Tibial nerve (tissue), 4 donors: ENCODE measurements at places on chromosomes 7 and 10.
A peak's percentile ranks its signal among the peaks of the same experiment; 100 is the strongest.

DNA sequence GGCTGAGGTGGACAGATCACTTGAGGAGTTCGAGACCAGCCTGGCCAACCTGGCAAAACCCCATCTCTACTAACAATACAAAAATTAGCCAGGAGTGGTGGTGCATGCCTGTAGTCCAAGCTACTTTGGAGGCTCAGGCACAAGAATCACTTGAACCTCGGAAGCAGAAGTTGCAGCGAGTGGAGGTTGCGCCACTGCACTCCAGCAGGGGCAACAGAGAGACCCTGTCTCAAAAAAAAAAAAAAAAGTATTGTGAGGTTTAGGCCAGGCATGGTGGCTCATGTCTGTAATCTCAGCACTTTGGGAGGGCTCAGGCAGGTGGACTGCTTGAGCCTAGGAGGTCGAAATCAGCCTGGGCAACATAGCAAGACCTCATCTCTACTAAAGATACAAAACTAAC lies 16.0 kb downstream of the TET1 start:
- DNase-seq: no peak

DNA sequence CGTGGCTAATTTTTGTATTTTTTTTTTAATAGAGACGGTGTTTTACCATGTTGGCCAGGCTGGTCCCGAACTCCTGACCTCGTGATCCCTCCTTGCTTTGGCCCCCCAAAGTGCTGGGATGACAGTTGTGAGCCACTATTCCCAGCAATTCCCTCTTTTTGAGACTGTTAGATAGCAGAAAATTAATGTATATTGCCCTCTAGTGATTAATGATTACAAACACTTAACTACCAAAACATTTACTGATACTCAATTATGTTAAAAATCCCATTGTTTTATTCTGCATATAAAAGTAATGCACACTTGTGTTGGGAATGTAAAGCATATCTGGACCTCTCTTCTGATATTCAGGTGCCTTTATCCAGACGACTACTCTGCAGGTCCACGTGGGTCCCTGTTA lies 41.2 kb upstream of the COBL start:
- DNase-seq: no peak

DNA sequence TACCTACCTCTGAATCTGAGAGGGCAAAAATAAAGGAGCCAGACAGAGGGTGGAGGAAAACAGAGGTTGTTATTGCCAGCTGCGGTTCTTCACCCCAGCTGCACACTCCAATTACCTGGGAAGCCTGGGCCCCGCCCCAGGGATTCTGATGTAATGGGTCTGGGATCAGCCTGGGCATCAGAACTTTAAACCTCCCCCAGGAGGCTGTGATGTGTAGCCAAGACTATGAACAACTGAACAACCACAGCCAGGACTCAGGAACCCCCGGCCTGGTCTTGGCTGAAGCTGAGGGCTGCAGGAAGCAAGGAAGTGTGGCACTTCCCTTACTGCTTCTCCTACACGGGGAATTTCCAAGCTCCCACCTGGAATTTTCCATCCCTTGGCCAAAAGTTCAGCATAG lies 89.3 kb downstream of the HIP1 start:
- DNase-seq: no peak

GRCh38 chr7:158000160-158000559 lies 587.5 kb downstream of the PTPRN2 start:
- no peak for DNase-seq

GRCh38 chr10:26334232-26334931 lies 103.8 kb upstream of the APBB1IP start:
- no peak for DNase-seq

DNA sequence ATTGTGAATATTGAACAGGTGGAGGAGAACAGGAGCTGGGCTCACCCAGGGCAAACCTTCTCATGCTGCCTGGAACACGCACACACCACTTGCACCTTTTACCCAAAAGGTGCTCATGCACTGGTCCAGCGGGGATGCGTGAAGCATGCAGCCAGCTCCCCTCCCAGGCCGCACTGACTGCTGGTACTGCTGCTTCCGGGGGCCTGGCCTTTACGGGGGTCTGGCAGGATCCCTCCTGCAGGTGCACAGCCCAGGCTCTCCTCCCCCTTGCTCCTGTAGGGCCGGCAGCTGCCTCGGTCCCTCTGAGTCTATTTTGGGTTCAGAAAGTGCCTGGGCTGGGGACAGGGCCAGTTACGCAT lies 221.7 kb downstream of the DNAJB6 start:
- DNase-seq: no peak

- DNase-seq: no peak
Measured at GRCh38 chr10:91115618-91116390, 104.7 kb upstream of the PCGF5 start.

DNA sequence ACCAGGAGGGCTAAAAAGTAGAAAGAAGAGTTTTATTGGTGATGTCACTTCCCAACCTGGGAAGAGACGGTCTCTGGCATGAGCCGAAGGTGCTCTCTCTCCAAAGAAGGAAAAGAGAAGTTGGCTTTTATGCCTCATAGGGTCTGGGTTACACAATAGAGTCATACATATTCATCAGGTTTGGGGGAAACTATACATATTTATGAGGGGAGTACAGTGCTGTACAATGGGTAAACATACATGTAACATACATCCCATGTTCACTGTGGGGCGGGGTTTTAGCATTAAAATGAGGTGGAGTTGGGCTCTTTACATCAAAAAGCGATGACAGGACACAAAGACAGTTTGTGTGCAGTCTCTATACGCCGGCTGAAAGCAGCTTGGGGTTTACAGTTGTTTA lies 701.7 kb downstream of the TYW1 start:
- no peak for DNase-seq

DNA sequence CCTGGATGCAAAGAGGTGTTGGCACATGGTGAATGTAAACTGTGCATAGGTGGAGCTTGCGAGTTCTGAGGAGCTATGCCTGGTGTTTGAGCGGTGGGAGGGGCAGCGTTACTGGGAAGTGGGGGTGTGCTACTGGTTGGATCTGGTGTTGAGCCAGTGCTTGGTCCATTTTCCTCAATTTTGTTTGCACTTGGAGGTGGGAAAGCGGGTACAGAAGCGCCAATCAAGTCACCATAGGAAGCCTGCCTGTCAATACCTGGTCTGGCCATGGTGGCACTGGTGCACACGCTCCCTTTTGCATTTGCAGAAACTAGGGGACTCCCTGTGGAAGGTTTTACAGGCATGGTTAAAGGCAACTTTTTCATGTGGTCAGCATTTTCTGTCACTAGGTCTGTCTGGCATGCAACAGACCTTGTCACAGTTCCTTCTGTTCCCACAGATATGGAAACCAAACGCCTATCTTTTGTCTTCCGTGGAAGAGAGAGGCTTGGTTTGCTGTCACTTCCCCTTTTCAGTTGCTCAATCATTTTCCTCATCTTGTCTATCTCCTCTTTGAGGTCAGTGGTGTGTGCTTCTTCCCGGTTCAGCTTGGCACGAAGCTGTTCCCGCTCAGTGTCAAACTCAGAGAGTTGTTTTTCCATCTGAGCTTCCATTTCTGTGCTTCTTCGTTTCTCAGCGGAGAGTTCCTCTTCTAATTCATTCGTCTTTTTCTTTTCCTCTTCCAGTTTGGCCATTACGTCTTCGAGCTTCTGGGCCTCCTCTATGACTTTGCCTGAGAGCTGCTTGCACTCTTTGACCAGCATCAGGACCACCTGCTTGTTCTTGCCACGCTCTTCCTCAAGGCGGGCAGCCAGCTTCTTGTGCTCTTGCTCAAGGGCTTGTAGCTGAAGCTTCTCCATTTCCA lies 81.1 kb downstream of the CTTNBP2 start:
- no peak for DNase-seq

DNA sequence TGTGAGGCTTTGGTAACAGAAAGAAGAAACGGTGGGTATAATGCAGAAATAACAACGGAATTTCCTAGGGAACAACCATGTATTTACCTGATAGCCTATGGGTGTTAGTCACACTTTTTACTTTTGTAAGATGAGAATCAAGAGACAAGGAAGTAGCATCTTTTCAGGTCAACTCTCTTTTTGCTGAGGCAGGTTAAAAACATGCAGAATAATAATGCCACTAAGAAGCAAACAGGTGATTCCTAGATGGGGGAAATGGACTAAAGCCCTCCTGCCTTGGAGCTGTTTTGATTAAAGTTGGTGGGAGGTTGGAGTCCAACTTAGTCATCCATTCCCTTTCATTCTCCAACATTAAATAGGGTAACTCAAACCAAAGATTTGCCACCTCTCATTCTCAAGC lies 2.0 kb upstream of the COL28A1 start:
- no peak for DNase-seq

GRCh38 chr7:138089080-138089901 lies 13.0 kb downstream of the AKR1D1 start:
- DNase-seq: no peak

GRCh38 chr10:8112230-8112905 lies 57.9 kb downstream of the GATA3 start:
- no peak for DNase-seq

- DNase-seq: no peak
Measured at GRCh38 chr10:98456686-98457482, 10.1 kb upstream of the HPS1 start.

DNA sequence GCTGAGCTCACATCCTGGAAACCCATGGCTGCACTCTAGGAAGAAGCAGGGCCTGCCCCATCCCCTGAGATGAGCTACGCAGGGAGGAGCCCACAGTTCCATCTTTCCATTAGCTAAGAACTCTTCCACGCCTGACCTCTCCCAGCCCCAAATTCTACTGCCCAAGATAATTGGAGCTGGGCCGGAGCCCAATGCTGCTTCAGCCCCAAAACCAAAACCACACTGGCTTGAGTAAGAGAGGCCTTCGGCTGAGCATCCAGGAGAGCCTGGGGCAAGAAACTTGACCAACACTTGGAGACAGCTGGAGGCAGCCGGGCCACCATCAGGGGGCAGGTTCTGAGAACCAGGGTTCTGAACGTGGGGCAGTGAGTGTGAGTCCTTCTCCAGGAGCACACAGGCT lies 116.1 kb upstream of the ZMIZ1 start:
- peak; percentile 39 for DNase-seq

GRCh38 chr10:31157123-31158010 lies 125.7 kb upstream of the ZNF438 start:
- DNase-seq: peak; percentile 33

GRCh38 chr7:158369290-158369689 lies 218.3 kb downstream of the PTPRN2 start:
- no peak for DNase-seq

GRCh38 chr10:11236234-11236633 lies 218.6 kb downstream of the CELF2 start:
- DNase-seq: no peak

DNA sequence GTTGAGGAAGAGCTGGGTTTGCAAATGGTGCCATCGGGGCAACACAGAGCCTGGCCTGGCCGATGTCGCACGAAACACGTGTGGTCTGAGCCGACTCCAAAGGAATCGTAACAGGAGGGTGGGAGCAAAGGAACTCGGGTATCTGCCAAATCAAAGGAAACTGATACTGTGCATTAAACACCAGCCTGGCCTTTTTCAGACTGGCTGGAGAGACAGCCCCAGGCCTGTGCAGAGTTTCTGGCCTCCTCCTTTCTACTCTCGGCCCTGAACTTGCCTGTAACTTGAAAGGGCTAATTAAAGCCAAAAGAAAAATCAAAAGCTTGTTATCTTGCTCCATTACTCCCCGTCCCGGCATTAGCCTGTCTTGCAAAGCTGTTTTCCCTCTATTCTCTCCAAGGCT lies 71.4 kb downstream of the PLXNA4 start:
- no peak for DNase-seq

DNA sequence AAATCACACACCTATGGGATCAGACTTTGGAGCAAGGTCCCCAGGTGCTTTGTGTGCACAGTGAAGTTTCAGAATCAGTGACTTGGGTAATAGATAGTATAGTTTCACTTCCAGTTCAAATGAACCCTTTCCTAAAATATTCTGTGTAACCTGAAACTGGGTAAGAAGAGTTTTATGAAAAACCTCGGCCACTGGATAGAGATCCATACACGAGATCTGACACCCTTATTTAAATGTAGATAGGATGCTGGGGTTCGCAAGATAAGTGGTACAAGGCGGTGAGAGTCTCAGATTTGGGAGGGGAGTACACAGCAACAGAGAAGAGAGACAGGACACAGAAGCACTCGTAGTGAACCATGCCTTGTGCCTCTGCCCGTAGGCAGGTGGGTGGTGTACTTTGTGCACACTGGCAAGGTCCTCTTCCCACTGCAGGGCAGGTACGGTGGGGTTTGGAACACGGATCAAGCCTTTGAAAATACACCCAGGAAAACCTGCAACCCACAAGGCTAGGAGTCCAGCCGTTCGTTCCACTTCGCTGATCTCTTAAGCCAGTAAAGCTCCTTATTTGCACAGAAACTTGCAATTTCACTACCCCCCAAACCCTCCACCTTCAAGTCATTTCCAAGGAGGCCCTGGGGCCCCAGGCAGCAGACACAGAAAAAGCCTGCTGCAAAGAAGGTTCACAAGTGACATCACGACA lies 162.8 kb downstream of the USP6NL start:
- no peak for DNase-seq

GRCh38 chr10:78934994-78935602 lies 133.7 kb upstream of the ZMIZ1 start:
- no peak for DNase-seq

DNA sequence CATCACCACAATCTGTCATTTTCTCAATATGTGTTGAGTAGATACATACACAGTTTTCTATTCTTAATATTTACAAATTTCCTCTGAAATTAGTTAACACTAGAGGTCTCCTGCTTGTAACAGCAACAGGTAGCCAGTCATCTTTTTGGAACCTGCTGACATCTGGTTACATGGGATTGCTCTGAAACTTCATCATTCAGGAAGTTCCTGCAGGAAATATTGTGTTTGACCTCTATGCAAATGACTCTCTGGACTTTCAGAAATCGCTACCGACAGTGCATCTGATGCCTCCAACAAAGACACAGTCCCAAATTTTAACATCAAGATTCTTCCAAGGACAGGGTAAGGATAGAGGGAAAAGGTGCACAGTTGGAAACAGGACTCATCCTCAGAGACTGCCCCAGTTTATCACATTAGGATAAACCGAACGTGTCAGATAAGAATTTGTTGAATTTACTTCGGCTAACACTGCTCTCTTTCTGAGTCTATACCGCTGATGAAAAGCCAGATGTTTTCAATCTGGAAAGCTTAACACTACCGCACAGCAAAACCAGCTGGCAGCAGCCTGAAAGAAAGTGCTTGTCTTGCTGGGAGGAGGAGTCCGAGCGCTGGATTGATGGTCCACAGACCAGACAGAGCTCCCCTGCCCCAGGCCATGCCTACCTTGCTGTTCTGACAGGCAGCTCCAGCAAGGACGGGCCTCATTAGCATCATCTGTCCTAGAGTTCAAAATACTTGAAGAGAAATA lies 633.4 kb downstream of the PARD3 start:
- no peak for DNase-seq

- DNase-seq: no peak
Measured at GRCh38 chr10:14244801-14245211, 85.9 kb downstream of the FRMD4A start.

- no peak for DNase-seq
Measured at GRCh38 chr10:120517196-120517595, 60.2 kb downstream of the PLPP4 start.
